Hair follicular keratinocyte (primary cell): ENCODE measurements at places on chromosomes 13 and 19. TPM values are rescaled to one million over a fixed set of nuclear protein-coding genes. Genes with fewer than 3 reads are reported as not detected.

MAMSTR gene
- total RNA-seq = 0.39 and 0.72 TPM in 2 replicates

GSX1 gene
- total RNA-seq = not detected in 2 replicates

LEUTX gene
- not detected in 2 replicates for total RNA-seq

MYO16 gene
- under 0.01 and 0.08 TPM in 2 replicates for total RNA-seq

CERS1 gene
- 0.31 TPM in 1 of 2 replicates, not detected in the other for total RNA-seq

ATP13A1 gene
- total RNA-seq = 49.8 and 75.9 TPM in 2 replicates

VSIG10L gene
- total RNA-seq = 0.08 and 0.62 TPM in 2 replicates

RUBCNL gene
- 0.65 and 0.78 TPM in 2 replicates for total RNA-seq

KCNN1 gene
- not detected in 2 replicates for total RNA-seq

LENG8 gene
- total RNA-seq = 22.6 and 35.8 TPM in 2 replicates

IL12RB1 gene
- not detected in 2 replicates for total RNA-seq

C13orf46 gene
- not detected in 2 replicates for total RNA-seq

KLC3 gene
- total RNA-seq = 49.6 and 69.6 TPM in 2 replicates

VSTM2B gene
- total RNA-seq = not detected in 2 replicates

TEKTIP1 gene
- total RNA-seq = not detected in 2 replicates

ZNF723 gene
- not detected in 2 replicates for total RNA-seq

PRKCG gene
- total RNA-seq = not detected in 2 replicates

SIGLEC8 gene
- not detected in 2 replicates for total RNA-seq

DACH1 gene
- total RNA-seq = not detected in 2 replicates

KLK3 gene
- total RNA-seq = not detected in 2 replicates

PRR19 gene
- total RNA-seq = 0.80 and 2.1 TPM in 2 replicates

CACNG7 gene
- not detected in 2 replicates for total RNA-seq

FAM124A gene
- total RNA-seq = not detected in 2 replicates

ZNF491 gene
- 0.11 and 0.23 TPM in 2 replicates for total RNA-seq

OR7C1 gene
- total RNA-seq = not detected in 2 replicates

RNF225 gene
- 0.27 and 0.31 TPM in 2 replicates for total RNA-seq

RDH8 gene
- total RNA-seq = not detected in 2 replicates

ZBTB32 gene
- total RNA-seq = not detected in 2 replicates

PNMA8B gene
- total RNA-seq = under 0.01 and 0.04 TPM in 2 replicates

VSTM1 gene
- total RNA-seq = not detected in 2 replicates

F2RL3 gene
- not detected in 2 replicates for total RNA-seq

PRODH2 gene
- total RNA-seq = not detected in 2 replicates

SLC8A2 gene
- 0.16 TPM in 1 of 2 replicates, not detected in the other for total RNA-seq

ATP7B gene
- 1.4 and 4.4 TPM in 2 replicates for total RNA-seq

FGF22 gene
- total RNA-seq = not detected in 2 replicates

PSG7 gene
- not detected in 2 replicates for total RNA-seq

PDE4C gene
- total RNA-seq = not detected in 2 replicates

GARRE1 gene
- total RNA-seq = 3.8 and 7.3 TPM in 2 replicates

CCL25 gene
- not detected in 2 replicates for total RNA-seq

ZNF460 gene
- total RNA-seq = 15.8 and 29.0 TPM in 2 replicates

NOTCH3 gene
- 1.8 and 2.4 TPM in 2 replicates for total RNA-seq

GJB2 gene
- total RNA-seq = 409 and 921 TPM in 2 replicates

BCAM gene
- total RNA-seq = 35.2 and 40.1 TPM in 2 replicates
